ENCODE measurements at places on chromosomes 6 and 20. TPM values are rescaled to one million over a fixed set of nuclear protein-coding genes. Genes with fewer than 3 reads are reported as not detected.

Gene SEMG1
- not detected for total RNA-seq

Gene PRKN
- 1.00 TPM for total RNA-seq

Gene TDP2
- 47.5 TPM for total RNA-seq

Gene DDO
- total RNA-seq = not detected

Gene PTCRA
- not detected for total RNA-seq

Gene CBLN4
- total RNA-seq = not detected

DNA sequence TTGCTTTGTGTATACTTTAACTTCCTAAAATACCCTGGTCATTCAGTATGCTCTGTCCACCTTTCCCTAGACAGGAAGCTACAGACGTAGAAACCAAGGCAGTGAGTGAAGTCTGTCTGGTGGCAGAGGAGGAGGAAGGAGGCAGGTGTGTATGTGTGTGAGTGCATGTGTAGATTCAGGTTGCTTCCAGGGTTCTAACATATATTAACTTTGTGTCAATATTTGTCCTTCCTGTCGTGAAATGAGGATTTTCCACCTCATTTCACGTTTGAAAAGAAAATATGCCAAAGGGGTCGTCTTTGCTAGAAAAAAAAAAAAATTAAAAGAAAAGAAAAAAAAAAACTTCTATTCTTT lies 411.5 kb downstream of the PKHD1 start:
- H3K27me3 ChIP-seq = no peaks in the 10 kb centered on the region
- no peak for DNase-seq
- H3K36me3 ChIP-seq = no peaks in the 10 kb centered on the region
- H3K27ac ChIP-seq = no peak overlapping the region
- no peak overlapping the region for H3K4me3 ChIP-seq

DNA sequence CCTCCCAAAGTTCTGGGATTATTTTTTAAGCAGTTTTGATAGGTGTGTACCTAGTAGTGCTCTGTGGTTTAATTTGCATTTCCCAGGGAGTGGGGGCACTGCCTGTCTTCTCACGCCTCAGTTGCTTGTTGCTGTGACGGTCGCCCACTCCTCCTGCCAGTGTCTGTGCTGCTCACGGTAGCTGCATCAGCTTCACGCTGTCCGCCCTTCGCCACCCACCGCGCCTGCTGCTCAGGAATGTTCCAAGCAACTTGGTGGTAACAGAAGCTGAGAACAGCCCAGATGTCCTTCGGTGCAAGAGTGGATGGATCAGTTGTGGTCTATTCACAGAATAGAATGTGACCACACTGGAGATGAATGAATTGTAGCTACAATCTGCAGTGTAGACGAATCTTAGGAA lies 22.9 kb downstream of the DNAJC5 start:
- H3K4me1 ChIP-seq = peaks cover 15% of the 10 kb centered on the region
- no peak for DNase-seq
- no peak overlapping the region for H3K27ac ChIP-seq
- H3K4me3 ChIP-seq = no peak overlapping the region
- no peaks in the 10 kb centered on the region for H3K27me3 ChIP-seq

DNA sequence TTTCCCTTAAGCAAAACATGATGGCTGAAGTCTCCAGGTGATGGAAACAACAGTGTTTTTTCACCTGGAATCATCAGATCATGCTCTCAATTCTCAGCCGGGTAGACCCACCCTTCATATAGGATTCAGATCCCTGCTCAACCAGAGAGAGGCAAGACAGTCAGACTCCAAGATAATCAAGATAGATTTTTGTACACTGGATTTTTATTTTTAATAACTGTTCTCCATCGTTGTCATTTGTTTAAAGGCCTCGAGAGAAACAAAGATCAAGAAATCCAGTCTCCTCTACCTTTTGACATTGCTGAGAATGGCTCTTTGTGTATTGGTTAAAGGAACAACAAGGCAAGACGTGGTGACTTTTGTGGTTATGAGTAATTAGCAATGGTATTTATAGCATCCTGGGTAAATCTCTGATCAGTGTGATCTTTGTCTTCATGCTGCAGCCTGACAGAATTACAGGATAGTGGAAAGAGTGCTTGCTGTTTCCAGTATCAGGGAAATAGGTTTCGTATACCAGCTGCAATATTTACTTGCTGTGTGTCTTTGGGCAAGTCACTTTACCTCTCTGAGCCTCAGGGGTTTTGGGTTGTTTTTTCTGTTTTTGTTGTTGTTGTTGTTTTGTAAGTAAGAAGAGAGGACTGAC lies 29.9 kb downstream of the ID4 start:
- H3K4me1 ChIP-seq = no peaks in the 10 kb centered on the region
- H3K4me3 ChIP-seq = no peak overlapping the region
- DNase-seq = no peak
- H3K36me3 ChIP-seq = no peaks in the 10 kb centered on the region
- no peak overlapping the region for H3K27ac ChIP-seq
- H3K27me3 ChIP-seq = no peaks in the 10 kb centered on the region

DNA sequence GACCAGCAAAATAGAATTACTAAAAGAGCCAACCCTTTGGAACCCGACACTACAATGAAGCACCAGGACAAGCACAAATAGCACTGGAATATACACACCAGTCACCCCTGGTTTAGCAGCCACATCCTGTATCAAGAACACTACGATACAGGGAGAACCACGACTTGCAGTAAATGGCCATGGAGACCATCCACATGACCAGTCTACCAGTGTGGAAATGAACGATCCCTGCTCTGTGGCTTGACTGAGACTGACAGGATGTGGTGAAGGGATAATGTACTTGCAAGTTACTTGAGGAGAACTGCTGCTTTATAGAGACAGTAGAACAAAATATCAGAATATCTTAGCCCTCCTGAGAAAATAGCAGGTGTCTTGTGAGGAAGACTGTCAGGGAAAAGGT lies 169.6 kb downstream of the COL9A1 start:
- no peak overlapping the region for H3K4me3 ChIP-seq
- DNase-seq = no peak
- H3K36me3 ChIP-seq = no peaks in the 10 kb centered on the region
- H3K27me3 ChIP-seq = no peaks in the 10 kb centered on the region
- H3K27ac ChIP-seq = no peak overlapping the region

DNA sequence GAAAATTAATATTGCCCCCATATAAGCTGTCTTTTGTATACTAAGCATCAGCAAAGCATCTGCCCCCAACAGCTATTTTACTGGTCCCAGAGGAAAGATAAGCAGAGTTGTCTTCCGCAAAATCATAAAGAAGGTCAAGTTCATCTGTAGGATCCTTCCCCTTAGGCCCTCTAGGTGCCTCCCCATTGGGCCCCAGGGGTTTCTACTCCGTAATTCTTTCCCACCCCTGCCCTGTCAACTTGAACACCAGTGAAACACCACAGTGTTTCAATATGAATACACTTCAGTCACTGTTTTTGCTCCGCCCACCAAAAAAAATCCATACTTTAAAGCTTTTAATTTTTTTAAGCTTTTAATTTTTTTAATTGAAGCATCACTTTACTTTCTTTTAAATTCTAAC lies 159.2 kb downstream of the ATXN1 start:
- peaks cover 47% of the 10 kb centered on the region for H3K4me1 ChIP-seq
- peak; percentile 83 for DNase-seq
- H3K27ac ChIP-seq = peak overlapping the region; percentile 3
- H3K36me3 ChIP-seq = peaks cover 15% of the 10 kb centered on the region

DNA sequence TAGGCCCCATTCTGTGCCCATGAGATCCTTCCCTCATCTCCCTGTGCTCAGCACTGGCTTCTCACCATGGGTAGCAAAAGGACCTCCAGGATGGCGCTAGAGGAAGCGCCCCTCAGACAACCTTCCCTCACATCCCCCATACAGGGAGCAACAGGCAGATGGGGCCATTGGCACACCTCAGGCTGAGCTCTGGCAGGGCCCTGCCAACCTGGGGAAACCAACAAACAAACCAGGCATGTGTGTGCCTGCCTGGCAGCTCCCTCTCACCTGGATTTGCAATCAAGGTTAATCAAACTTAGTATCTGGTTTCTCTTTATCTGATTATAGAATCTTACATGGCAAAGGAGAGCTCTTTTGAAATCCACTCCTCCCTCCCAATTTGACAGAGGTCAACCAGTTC lies 134.9 kb downstream of the SLC23A2 start:
- H3K27me3 ChIP-seq = no peaks in the 10 kb centered on the region
- peaks cover 26% of the 10 kb centered on the region for H3K36me3 ChIP-seq
- H3K4me1 ChIP-seq = peaks cover 15% of the 10 kb centered on the region
- H3K4me3 ChIP-seq = no peak overlapping the region
- no peak for DNase-seq

GRCh38 chr20:60359010-60359409 lies 400.8 kb downstream of the CDH26 start:
- no peaks in the 10 kb centered on the region for H3K27me3 ChIP-seq
- H3K4me3 ChIP-seq = no peak overlapping the region
- no peaks in the 10 kb centered on the region for H3K36me3 ChIP-seq
- H3K4me1 ChIP-seq = no peaks in the 10 kb centered on the region
- H3K27ac ChIP-seq = no peak overlapping the region

- H3K4me1 ChIP-seq = no peaks in the 10 kb centered on the region
- peaks cover 3% of the 10 kb centered on the region for H3K27me3 ChIP-seq
- DNase-seq = no peak
- no peak overlapping the region for H3K4me3 ChIP-seq
Measured at GRCh38 chr6:170130201-170130621, 160.7 kb downstream of the DLL1 start.

- peaks cover 17% of the 10 kb centered on the region for H3K36me3 ChIP-seq
- H3K27me3 ChIP-seq = no peaks in the 10 kb centered on the region
- DNase-seq = no peak
- H3K4me1 ChIP-seq = peaks cover 70% of the 10 kb centered on the region
- H3K4me3 ChIP-seq = no peak overlapping the region
- peak overlapping the region; percentile 30 for H3K27ac ChIP-seq
Measured at GRCh38 chr6:16667509-16667908, 93.8 kb downstream of the ATXN1 start.

DNA sequence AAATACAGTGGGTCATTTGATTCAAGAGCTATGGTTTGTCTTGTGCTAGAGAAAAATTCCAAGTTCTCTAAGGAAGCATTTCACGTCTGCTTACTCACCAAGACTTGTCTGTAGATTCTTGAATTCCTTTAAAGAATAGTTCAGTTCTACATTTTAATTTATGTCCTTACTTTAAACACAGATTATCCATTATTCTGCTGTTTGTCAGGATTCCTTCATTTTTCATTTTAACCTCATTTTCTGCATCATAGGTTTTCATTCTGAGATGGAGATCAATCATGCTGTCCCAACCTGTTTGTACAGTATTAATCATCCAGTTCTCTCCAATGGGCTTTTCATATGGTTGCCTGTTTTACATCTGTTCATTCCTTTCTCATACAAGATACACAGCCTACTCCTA lies 24.5 kb upstream of the POPDC3 start:
- no peak for DNase-seq
- H3K27me3 ChIP-seq = peaks cover 7% of the 10 kb centered on the region
- H3K4me1 ChIP-seq = no peaks in the 10 kb centered on the region
- no peaks in the 10 kb centered on the region for H3K36me3 ChIP-seq
- H3K4me3 ChIP-seq = no peak overlapping the region

GRCh38 chr6:2450546-2450945 lies 205.1 kb upstream of the GMDS start:
- H3K27ac ChIP-seq = no peak overlapping the region
- H3K36me3 ChIP-seq = no peaks in the 10 kb centered on the region
- H3K27me3 ChIP-seq = peaks cover 8% of the 10 kb centered on the region
- DNase-seq = no peak
- H3K4me1 ChIP-seq = peaks cover 3% of the 10 kb centered on the region
